ENCODE measurements at places on chromosomes 7 and 10.

GRCh38 chr7:71753956-71754664 is 622.2 kb downstream of the GALNT17 start:
- no peak for DNase-seq

DNA sequence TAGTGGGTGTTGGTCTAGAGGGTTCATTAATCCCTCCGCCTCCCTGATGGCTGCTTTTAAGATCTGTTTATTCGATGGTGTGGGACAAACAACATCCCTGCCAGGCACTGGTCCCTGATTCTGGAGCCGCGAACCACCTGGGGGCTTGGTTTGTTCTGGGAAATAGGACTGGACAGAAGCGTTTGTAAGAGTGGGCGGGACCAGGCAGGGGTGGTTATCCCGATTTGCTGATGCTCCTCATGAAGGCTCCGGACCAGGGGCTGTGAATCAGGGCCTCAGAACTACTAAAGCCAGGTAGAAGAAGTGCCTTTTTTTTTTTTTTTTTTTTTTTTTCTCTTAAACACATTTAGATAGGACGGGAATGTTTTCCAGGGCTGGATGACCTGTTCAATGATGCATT is 273.4 kb downstream of the WDR37 start:
- DNase-seq = no peak

DNA sequence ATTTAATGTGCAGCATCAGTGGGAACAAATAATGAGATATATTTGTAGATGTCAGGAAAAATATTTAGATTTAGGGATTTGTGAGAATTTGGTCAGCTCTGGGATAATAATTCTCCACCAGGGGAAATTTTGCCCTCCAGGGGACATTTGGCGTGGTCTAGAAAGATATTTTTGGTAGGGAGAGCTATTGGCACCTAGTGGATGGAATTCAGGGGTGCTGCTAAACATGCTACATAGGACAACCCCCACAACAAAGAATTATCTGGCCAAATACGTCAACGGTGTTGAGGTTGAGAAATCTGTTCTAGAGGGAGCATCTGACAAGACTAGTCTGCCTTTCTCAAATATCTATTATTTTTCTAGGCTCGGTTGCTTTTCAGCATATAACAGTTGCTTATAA is 2.1 kb downstream of the ADK start:
- DNase-seq = no peak

GRCh38 chr7:106358103-106358663 is 73.4 kb upstream of the NAMPT start:
- no peak for DNase-seq

- no peak for DNase-seq
These were observed 343.9 kb upstream of the LRGUK start for GRCh38 chr7:133783276-133783675.

DNA sequence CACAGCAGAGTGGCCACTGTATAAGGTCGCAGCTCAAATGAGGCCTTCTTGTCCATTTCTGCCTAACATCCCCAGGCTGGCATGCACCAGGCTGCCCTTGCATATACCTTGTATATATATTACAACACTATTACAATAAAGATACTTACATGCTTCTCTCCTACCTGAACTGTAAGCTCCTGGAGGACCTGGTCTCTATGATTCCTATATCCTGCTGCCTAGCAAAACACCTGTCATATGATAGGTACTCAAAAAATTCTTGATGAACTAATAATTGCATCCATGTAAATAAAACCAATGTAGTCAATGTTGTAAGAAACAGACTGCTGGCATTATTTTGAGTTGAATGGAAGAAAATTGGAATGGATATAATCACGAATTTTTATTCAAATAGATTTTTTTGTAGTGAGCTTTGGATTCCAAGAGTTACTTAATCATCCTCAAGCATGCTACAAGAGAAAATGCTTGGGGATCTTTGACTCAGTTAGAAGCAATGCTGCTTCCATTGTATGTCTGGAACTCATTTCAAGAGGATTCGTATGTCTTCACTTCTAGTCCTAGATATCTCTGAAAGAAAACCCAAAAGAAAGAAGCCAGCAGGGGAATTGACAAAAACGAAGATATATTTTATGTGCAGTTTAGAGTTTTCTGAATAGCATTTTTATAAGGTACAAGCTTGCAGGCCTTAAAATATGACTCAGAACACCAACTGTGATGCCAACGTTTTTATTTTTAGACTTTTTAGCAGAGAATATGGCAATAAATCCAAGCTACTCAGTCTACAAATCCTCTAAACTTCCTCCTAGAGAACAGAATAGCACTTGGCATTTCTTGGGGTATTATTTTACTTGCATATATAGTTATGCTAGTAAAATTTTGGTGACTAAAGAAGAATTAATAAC is 53.1 kb downstream of the OSBPL3 start:
- DNase-seq = no peak

GRCh38 chr10:132535065-132535651 is 2.4 kb upstream of the INPP5A start:
- DNase-seq = no peak

- no peak for DNase-seq
These were observed 233.9 kb downstream of the POU6F2 start for GRCh38 chr7:39211581-39211980.

- DNase-seq = no peak
These were observed 179.9 kb downstream of the DIP2C start for GRCh38 chr10:509361-510102.

GRCh38 chr7:137127058-137127457 is 216.5 kb downstream of the PTN start:
- DNase-seq = no peak

DNA sequence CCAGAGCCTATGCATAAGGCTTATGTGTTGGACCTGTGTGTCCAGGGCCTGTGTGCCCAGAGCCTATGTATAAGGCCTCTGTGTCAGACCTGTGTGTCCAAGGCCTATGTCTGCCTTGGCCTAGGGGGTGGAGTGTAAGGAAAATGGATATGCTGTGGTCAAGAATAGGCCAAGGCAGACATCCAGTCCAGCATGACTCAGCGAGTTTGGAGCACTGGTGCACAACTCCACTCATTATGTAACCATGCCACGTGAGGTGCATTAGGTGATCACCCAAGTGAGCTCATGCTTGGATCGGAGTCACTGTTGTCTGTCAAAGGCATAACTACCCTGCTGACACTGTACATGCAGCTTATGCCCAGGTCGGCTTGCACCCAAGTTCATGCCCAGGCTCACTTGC is 238.9 kb downstream of the CACNA2D1 start:
- no peak for DNase-seq

DNA sequence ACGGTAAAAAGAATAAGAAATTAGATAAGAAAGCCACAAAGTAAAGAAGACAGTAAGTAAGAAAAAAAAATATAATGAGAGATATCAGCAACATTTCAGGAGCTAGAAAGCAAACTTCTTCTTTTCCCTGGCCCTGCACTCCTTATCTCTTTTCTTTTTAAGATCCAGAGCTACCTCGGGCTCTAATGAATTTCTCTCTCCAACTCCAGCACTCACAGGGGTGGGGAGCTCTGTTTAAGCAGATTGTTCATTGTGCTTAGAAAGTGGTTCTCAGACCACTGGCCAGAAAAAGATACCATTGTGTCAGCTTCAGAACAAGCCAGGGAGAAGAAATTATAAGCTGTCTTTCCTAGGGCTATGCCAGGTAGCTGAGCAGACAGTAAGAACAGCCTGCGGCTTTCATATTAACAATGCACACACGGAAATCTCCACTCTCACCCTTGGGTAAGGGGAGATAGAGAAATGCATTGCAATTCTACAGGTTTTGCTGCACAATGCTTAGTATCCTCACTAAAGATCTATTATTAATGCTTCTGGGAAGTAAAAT is 19.3 kb downstream of the OR2F1 start:
- no peak for DNase-seq

GRCh38 chr10:127243490-127244272 is 47.3 kb upstream of the INSYN2A start:
- peak; percentile 36 for DNase-seq

- DNase-seq = no peak
These were observed 419.5 kb downstream of the PAXIP1 start for GRCh38 chr7:154583454-154583853.

DNA sequence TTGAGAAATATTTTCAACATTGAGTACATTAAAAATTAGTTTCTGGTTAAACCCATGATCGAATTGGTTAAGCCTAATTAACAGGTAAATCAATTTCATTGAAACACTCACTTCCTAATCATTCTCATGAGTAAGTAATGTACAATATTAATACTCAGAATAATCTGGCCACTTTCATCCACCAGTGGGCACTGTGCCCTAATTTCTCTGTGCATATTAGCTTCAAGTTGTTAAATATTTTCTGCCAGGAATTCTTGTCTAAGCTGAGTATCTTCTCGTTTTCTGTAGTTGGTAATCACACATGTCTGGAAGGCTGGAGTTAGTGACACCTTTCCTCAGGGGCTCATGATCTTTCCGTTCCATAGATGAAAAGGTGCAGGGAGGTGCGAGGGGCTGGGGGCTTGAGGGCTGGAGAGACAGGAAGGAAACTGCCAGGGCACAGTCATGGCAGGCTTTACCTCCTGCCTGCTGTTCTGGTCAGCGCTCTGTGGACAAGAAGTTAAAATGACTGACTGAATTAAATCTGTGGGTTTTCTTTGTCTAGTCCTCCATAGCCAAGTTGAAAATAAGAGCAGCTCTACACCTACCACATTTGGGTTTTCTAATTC is 71.9 kb downstream of the WIPF3 start:
- peak; percentile 4 for DNase-seq

Data from effector memory CD8-positive, alpha-beta T cell (primary cell).